ENCODE measurements at places on chromosomes 4 and X.

DNA sequence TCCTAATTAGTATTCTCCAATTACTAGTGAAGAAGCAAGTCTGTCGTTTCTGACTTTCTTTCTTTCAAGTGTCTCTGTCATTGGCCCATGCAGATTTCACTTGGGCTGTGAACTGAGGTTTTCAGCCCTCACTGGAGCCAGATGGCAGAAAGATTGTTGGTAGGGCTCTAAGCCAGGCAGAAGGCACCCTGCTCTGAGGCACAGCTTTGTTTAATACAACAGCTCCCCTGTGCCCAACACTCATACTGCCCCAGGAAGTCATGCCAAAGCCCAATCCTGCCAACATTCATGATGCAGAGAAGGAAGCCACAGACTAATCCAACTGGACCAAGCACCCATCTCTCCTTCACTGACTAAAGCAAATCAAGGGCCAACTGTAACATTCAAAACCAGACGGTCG, 117.1 kb upstream of the FRG1 start:
- DNase-seq = no peak

GRCh38 chr4:177155454-177155853, 154.2 kb upstream of the NEIL3 start:
- no peak for DNase-seq

DNA sequence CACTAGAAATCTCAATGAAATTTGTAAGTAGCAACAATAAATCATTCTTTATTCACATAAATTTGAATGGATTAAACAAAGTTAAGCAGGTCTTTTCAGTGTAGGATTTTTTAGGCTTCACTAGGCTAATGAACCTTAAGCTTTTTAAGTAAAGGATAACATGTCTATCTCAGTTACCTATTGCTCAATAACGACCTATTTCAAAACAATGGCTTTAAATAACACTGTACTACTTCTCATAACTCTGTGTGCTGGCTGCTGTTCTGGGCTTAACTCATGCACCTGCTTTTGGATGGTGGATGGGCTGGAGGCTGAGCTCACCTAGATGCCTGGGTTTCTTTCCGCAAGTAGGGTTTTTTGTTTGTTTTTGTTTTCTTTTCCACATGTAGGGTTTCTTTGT, 495.0 kb upstream of the SLIT2 start:
- DNase-seq = no peak

- no peak for DNase-seq
These were observed 22.2 kb downstream of the SCOC start for GRCh38 chr4:140395668-140396067.

- DNase-seq = no peak
These were observed 223.4 kb upstream of the ATOH1 start for GRCh38 chr4:93605163-93605562.

GRCh38 chr4:141810712-141811375, 174.5 kb downstream of the IL15 start:
- DNase-seq = no peak

- no peak for DNase-seq
These were observed 199.3 kb upstream of the ADAMTS3 start for GRCh38 chr4:72768364-72768763.

GRCh38 chrX:133859336-133859735, 126.1 kb downstream of the GPC3 start:
- peak; percentile 43 for DNase-seq

DNA sequence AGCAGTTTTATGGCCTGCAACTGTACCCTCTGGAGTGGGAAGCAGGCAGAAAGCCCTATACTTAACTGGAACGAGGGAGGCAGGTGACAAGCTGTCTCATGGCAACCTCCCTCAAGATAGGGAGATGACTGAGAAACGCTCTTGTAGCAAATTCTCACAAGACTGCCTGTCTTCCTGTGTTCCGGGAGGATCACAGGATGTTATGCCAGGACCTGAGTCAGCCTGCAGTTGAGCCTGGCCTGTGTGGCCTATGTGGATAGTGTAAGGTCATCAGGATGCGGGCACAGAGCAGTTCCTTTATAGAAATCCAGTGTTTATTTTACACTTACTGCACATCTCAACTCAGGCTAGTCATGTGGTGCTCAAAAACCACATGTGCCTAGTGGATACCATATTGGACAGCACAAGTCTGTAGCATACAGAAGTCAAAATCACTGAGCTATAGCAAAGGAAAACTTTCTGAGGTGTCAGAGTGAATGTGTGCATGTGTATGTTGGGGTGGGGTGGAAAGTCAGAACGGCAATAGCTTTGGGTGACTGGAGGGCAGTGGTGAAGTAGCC, 25.2 kb downstream of the TAF7L start:
- DNase-seq = no peak

DNA sequence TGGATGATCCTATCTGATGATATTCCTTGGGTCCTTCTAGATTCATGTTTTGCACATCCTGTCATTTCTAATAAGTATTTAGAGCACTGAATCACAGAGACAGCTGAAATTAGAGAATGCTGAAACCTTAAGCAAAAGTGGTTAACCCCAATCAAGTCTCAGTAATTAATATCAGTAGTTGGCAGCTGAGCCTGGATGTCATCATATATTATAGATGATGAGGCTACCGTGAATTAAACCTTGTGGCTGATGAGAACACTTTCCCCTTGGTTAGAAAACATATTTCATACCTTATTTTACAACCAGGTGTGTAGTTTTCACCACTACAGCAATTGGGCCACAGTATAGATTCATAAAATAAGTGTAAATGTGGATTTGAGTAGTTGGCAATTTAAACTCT, 499.0 kb downstream of the PDGFC start:
- DNase-seq = no peak

GRCh38 chrX:22124098-22124497, 92.0 kb downstream of the PHEX start:
- no peak for DNase-seq

- peak; percentile 3 for DNase-seq
These were observed 417.1 kb upstream of the MAGEB16 start for GRCh38 chrX:35380808-35381700.

DNA sequence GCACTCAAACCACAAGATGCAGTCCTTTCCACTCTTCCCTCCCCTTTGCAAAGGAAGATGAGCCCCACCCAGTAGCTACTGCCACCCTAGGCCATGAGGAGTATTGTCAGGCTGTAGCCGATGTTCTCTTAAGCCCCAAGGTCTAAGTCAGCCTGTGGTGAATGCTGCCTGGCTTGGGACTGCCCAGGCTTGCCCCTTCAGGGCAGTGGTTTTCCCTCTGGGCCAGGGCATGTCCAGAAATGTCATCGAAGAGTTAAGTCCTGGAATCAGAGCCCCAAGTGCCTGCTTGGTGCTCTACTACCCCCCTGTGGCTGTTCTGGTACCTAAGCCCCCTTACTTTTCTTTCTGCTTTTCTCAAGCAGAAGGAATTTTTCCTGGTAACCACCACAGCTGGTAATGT, 11.8 kb upstream of the PGK1 start:
- DNase-seq = no peak

GRCh38 chr4:183591301-183591700, 67.7 kb downstream of the RWDD4 start:
- DNase-seq = no peak

- DNase-seq = no peak
These were observed 39.0 kb downstream of the STX18 start for GRCh38 chr4:4502694-4503311.

DNA sequence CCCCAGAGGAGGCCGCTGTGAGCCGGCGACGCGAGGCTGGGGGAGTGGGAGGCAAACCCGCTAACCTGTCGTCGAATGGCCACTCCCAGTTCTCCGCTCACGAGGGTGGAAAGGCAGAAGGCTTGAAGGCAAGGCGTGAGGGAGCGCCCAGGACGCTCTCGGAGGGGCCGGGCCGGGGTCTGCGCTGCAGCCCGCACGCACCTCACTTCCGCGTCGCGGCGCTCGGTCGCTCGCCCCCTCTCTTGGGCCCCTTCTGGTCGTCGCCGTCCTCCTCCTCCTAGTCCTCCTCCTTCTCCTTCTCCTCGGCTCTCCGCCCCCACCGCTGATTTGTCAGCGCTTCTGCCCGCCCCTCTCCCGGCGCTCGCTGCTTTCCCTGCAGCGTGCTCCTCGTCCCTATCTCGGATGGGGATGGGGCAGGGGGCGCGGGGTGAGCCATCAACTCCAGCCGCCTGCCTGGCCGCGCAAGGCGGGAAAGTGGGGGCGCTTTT, at the start of gene SNCA:
TSS of gene SNCA (minus strand) at position 265 of the 488 bp plus-strand sequence. CDS start 1,494 bp downstream, outside the sequence.
- DNase-seq = peak; percentile 70

GRCh38 chr4:38842994-38843393, 13.6 kb downstream of the TLR6 start:
- DNase-seq = peak; percentile 81

DNA sequence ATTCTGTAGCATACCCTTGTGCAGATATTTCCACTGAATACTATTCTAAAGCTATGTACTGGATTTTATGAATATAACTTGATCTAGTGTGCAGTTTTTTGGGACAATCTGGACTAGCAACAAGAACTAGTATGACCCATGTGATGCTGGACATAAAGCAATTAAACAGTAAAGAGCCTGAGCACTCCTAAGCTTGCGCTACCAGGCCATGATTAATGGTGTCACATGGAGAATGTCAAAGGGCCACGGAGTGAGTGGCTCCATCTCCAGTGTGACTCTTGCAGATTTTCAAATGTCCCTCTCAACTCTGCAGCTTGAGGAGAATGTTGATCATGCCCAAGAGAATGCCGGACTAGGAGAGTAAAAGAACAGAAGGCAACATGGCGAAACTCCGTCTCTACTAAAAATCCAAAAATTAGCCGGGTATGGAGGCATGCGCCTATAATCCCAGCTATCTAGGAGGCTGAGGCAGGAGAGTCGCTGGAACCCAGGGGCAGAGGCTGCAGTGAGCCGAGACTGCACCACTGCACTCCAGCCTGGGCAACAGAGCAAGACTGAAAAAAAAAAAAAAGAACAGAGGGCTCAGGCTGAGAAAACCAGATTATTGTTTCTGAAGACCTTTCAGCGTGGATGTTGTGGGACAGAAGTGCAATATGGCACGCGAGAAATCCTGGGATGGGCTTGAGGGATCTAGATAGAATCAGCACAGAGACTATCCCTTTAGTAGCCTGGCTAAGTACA, 45.0 kb downstream of the TIGD2 start:
- DNase-seq = no peak

- no peak for DNase-seq
These were observed 66.6 kb downstream of the FBXO8 start for GRCh38 chr4:174216799-174217272.

DNA sequence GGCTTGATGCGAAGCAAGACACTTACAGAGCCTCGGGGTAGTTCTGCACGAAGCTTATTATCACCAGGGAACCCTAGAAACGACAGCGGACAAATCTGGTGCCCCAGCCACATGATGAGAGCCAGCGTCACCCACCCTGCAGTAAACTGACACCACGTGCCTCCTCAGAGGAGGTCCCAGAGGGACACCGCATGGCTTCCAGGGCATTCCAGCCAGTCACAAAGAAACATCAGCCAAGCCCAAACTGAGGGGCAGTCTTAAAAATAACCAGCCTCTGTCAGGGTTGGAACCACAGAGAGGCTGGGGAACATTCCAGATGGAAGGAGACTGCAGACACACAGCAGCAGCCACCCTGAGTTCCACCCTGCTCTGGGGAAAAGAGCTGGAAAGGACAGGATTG, 36.6 kb upstream of the HGFAC start:
- DNase-seq = no peak

DNA sequence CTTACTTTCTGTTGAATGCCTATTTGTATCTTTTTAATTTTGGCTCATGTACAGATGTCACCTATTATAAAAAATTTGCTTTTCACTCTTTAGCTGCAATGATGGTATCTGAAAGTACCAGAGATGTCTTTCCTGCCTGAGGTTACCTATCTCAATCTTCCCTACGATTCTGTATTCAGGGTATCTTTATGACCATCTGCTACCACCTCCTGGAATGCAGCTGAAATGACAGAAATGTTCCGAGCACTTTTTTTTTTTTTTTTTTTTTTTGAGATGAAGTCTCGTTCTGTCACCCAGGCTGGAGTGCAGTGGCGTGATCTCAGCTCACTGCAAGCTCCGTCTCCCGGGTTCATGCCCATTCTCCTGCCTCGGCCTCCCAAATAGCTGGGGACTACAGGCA, 136.4 kb downstream of the REPS2 start:
- DNase-seq = peak; percentile 28

GRCh38 chr4:101238706-101239105, 108.6 kb downstream of the PPP3CA start:
- no peak for DNase-seq

DNA sequence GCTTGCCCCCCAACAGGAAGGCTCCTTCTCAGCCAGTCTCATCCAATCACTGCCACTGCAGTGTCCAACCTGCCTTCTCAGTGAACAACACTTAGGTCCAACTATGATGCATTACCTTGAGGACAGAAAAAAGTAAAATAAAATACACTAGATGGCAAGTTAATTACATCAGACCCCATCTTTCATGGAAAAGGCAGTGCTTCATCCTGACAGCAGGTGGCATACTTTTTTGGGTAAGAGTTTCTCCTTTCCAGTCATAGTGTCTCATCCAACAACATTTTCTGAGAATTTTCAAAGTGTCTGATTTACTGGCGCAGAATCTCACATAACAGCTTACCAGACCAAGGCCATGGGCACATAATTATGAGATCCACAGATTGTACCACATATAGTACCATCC, 1742.8 kb downstream of the PCDH7 start:
- DNase-seq = no peak

DNA sequence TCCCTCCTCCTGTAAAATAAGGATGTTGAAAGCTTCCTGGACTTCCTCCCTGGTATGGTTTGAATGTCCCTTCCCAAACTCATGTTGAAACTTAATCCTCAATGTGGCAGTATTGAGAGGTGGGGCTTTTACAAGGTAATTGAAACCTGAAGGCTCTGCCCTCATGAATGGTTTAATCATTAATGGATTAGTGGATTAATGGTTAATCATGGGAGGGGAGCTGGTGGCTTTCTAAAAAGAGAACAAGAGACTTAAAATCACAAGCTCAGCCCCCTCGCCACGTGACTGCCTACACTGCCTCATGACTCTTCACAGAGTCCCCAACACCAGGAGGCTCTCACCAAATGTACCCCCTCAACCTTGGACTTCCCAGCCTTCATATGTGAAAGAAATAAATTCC, 124.6 kb upstream of the ANXA3 start:
- no peak for DNase-seq

- no peak for DNase-seq
These were observed 142.0 kb downstream of the SLC10A7 start for GRCh38 chr4:146379744-146380143.

- DNase-seq = no peak
These were observed 233.2 kb downstream of the PTTG2 start for GRCh38 chr4:38193236-38193863.

- DNase-seq = peak; percentile 33
These were observed 568 bp downstream of the FHDC1 start for GRCh38 chr4:152936446-152937335.

GRCh38 chrX:386239-386767, 404 bp downstream of the PPP2R3B start:
- DNase-seq = no peak

Measured in NCI-H1092 treated with DMSO at 0.1 percent for 48 hours (cell line).